ENCODE measurements at places on chromosomes 12 and 14.

DNA sequence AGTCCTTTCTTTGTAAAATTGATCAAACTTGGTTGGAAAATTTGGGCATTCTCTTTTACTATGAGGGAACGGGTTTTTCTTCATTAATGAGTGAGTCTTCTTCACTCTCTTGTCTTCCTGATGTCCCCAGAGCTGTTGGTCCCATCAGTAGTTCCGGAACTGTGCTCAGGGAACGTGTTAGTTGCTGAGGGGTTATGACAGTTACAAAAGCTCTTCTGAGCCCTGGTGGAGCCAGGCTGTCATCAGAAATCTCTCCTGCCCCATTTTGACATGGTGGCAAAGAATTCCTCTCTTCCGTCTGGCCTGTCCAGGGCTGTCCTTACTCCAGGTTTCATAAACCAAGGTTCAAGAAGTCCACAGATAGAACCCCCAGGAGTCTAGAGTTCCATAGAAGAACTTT, 208.5 kb downstream of the SLC41A2 start:
- DNase-seq, result no peak

DNA sequence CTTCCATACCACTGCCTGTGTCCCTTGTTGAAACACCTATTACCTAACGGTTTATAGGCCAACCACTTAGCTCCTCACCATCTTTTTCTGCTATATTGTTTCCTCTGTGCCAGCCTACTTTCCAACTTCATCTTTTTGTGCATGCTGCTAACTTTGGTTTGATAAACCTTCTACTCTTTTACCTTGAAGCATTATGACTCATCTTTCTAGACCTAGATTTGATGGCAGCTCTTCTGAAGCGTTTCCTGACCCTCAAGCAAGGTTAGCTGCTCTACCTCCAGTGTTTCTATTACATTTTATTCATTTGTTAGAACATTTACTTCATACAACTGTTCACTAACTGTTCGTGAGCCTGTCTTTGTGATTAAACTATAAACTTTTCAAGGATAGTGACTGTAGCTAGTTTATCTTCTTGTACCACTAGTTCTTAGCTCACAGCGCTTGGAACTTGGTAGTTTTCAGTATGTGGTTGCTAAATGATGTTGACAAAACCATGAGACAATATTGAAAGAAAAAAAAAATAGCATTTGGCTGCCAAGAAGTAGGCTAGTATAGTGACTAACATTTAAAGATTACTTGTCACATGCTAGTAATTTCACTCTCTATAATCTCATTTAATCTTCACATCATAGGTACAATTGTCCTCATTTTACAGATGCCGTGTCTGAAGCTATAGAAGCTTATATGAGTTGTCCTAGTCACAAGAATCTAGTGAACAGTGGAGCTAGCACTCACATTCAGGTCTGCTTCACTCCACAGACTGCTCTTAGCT, 79.5 kb downstream of the APAF1 start:
- no peak for DNase-seq

DNA sequence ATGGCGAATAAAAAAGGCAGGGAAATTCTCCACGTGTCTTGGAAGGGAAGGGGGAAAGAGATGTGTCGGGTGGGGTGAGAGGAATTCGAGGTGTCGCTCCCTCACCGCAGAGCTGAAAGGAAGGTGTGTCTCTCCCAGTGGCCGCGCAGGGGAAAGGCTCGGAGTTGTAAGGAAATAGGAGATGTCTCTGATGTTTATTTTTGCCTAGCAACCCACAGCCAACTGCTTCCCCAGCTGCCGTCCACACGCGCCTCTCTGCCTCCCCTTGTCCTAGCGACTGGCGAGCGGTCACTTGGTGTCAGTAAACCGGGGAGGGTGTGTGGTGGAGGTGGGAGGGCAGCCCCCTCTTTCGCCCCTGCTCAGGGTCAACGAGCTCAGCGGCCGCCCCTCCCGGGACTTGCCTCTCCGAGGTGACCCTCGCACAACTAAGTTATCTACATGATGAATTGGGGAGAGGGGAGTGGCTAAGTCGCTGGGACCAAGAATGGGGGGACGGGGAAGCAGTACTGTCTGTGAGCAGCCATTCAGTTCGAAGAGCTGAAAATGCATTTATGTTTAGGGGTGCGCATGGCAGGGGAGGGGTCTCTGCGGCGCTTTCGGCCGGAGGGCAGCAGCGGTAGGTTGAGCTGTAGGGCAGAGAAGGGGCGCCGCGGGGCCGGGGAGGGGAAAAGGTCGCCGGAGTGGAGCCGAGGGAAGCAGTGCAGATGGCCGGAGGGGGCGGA, 585 bp upstream of the DYRK2 start:
- no peak for DNase-seq

DNA sequence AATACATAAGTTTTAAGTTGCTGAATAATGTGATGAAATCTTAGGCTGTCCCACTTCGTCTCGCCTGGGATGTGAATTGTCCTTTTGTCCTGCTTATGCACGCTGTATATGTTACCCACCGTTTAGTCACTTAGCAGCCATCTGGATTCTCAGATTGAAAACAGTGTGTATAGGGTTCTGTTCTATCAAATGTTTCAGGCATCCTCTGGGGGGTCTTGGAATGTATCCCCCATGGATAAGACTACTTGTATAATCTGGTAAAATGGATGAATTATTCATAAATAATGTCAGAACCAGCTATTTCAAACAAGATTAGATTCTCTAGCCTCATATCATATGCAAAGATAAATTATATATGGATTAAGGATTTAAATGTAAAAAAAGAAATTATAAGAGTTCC, 29.4 kb downstream of the NOPCHAP1 start:
- no peak for DNase-seq

DNA sequence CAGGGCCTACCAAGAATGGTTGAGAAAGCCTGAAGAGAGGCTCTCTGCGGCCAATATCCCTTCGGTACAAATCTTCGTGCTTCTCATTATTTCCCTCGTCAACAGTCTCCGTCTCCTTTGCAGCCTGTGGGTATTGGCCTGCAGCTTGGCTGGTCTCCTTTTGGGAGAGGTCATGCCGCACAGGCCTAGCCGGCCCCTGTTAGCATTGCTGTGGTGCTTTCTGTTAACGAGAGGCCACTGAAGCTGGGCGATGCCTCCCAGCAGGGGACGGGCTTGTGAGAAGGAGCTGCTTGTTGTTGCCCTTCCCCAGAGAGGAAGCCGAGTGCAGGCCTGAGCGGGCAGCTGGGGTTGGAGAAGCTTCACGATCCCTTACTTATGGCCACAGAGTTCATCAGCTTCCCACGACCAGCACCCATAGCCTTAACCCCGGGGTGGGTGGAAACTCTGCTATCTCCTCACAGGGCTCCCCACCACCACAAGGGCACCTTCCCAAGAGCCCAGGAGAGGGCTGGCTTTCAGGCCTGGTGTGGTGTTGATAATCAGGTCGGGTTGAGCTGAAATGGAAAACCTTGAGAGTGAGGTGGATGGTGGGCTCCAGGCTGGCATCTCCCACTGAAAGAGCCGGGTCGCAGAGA, 228.6 kb downstream of the ZFP36L1 start:
- DNase-seq, result no peak

DNA sequence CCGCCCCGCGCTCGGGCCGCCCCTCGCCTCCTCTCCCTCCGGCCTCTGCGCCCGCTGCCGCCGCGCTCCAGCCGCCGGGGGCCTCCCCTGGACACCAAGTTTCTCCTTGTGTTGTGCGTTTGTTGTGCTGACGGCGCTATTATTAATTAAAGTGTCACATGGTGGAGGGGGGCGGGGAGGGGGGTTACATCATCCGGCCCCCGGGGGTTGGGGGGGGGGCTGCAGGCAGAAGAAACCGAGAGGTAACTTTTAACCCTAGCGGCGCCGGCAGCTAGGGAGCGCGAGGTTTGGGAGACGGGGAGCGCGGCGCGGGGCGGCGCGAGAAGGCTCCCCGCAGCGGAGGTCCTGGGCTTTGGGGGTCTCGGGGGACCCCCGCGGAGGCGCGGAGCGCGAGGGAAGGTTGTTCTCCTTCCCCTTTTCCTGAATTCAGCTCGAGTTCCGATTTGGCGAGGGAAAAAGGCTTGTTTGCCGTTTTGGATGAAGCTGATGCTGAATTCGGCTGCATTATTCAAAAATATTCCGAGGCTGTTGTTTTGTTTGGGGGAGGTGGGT, at the start of gene HRK:
HRK (minus strand) TSS at position 117 of the 552 bp plus-strand sequence. CDS start 134 bp downstream, outside the sequence.
- no peak for DNase-seq

- no peak for DNase-seq
Measured at GRCh38 chr12:3998397-3998796, 125.2 kb upstream of the PARP11 start.

Measured in stimulated activated CD4-positive, alpha-beta T cell treated with anti-CD3 and anti-CD28 coated beads, Interleukin-4, amount 100 ng/mL, for 4 hours (primary cell).